GF-D8 (cell line): ENCODE measurements at places on chromosomes 13 and 19.

DNA sequence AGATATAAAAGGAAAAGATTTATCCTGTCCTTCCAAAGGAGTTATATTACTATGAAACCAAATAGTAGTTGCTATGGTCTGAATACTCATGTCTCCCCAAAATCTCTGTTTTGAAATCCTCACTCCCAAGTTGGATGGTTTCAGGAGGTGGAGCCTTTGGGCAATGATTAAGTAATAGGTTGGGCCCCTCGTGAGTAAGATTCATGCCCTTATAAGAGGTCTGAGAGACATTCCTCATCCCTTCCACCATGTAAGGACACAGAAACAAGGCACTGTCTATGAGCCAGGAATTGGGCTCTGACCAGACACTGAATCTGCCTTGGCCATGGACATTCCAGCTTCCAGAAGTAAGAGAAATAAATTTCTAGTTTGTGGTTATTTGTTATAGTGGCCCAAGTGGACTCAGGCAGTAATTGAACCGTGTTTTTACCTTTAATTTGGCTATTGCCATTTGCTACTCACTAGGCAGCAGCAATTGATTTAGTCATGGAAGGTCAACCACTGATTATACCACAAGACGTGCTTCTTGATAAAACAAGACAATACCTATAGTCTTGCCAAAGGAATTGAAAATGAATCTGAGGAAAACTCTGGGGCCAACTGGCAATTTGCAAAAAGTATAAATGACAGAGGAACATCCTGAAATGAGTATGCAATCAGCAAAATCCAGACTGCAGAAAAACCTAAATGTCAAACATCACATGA, 717.4 kb upstream of the SPRY2 start:
- no peak for DNase-seq

- no peak for DNase-seq
Observed at GRCh38 chr13:46206143-46206542, 5.6 kb upstream of the LRRC63 start.

DNA sequence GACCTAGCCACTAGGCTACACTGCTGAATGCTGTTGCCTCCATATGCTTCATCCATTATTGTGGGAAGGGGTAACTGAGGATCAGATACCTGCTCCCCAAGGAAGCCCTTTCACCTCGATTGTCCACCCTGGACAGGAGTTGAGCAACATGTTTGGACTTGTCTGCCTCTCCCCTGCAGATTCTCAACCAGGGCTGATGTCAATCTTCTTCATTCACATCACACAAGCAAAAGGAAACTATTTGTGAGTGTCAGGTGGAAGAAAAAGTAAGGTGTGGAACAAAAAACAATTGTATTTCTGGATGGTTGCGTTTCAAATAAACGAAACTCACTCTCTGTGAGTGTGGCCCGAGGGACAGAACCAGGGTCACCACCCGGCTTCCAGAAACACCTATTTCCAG, 29.5 kb upstream of the MUC16 start:
- DNase-seq: no peak

GRCh38 chr13:50794226-50794625, 49.3 kb downstream of the DLEU7 start:
- DNase-seq: no peak

- DNase-seq: no peak
Observed at GRCh38 chr13:30479154-30479882, 13.6 kb upstream of the HMGB1 start.

- DNase-seq: no peak
Observed at GRCh38 chr13:114122127-114122511, 10.3 kb downstream of the RASA3 start.

DNA sequence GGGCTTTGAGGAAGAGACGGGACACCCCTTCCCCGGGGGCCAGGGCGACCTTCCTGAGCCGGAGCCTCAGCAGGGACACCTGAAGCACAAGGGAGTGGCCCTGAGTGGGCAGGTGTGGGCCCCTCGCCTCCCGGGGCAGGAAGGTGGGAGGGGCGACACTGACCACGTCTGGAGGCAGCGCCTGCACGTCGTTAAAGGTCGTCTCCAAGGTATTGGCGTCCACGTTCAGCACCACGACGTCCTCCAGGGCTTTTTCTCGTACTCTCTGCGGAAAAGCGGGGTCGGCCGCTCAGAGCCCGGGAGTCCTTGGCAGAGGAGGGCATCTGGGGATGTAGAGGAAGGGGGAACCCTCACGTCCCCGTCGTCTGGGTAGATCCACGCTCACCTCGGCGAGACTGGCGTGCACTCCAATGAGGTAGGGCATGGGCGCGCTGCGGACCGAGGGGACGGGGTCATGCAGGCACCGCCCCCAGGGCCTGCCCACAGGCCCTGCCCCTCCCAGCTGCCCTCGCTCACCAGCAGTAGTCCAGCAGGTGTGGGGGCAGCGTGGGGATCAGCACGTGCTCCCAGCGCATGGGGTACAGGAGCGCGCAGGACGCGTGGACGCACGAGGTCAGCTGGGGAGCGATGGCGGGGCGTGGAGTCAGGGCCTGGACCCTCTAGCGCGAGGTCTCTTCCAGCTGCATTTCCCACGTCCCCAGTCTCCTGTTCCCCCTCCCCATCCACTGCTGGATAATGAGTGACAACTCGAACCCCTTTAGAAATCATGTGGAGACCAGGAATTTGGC, 6.1 kb downstream of the DENND1C start:
- DNase-seq: no peak

DNA sequence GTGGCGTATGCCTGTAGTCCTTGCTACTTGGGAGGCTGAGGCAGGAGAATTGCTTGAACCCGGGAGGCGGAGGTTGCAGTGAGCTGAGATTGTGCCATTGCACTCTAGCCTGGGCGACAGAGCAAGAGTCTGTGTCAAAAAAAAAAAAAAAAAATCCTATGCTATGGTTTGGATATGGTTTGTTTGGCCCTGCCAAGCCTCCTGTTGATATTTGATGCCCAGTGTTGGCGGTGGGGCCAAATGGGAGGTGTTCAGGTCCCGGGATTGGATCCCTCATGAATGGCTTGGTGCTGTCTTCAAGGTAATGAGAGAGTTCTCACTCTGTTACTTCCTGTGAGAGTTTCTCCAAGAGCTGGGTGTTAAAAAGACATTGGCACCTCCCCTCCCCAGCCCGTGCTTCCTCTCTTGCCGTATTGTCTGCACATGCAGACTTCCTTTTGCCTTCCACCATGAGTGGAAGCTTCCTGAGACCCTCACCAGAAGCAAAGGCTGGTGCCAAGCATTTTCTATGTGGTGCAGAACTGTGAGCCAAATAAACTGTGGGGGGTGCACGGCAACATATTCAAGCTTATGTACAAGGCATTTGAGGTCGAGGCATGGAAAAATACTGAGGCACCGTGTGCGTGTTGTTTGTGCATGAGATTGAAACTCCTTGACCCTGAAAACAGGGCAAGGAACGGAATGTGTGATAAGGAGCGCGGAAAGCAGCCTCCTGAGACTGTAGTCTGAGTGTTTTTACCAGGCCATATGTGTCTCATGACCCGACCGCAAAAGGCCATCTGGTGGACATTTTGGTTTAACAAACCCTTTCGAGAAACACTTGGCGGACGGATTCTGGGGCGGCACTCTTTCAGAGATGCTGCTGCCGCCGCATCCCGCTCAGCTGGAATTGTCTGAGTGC, 7.3 kb downstream of the SIGLEC9 start:
- DNase-seq: peak; percentile 55

DNA sequence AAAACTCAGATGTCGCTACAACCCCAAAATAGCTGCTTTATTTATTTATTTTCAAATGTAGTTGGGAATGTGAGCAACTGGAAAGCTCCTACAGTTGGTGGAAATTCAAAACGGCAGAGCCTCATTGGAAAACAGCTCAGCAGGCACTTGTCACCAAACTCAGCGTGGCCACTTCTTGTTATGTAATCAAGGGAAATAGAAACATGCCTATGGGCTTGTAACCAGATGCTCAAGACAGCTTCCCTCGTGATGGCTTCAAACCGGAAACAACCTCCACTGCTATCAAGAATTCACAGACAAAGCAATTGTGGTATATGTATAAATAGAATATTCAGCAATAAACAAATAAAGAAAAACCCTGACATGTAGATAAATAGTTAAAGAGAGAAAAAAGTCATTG, 627.8 kb upstream of the SLC10A2 start:
- no peak for DNase-seq

GRCh38 chr19:32427536-32427935, 22.0 kb downstream of the DPY19L3 start:
- no peak for DNase-seq

- DNase-seq: peak; percentile 61
Observed at GRCh38 chr13:44439452-44440024, 65.9 kb downstream of the SERP2 start.

DNA sequence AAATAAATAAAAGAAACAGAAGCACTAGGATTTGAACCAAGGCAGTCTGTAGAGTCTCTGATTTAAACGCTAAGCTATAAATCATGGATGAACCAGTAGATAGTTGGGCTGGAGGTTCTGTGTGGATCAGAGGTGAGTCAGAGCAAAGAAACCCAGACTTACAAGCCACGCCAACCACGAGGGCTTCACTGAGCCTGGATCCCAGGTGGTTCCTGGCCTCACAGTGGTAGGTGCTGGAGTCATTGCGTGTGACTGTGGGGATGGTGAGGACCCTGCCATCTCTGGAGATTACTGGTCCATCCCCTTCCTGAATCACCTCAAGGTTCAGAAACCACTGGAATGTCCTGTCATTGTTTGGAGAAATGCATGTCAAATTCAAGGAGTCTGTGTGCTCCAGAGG, 19.3 kb upstream of the CEACAM20 start:
- no peak for DNase-seq

- DNase-seq: no peak
Observed at GRCh38 chr19:6890938-6891337, 3.6 kb downstream of the ADGRE1 start.

DNA sequence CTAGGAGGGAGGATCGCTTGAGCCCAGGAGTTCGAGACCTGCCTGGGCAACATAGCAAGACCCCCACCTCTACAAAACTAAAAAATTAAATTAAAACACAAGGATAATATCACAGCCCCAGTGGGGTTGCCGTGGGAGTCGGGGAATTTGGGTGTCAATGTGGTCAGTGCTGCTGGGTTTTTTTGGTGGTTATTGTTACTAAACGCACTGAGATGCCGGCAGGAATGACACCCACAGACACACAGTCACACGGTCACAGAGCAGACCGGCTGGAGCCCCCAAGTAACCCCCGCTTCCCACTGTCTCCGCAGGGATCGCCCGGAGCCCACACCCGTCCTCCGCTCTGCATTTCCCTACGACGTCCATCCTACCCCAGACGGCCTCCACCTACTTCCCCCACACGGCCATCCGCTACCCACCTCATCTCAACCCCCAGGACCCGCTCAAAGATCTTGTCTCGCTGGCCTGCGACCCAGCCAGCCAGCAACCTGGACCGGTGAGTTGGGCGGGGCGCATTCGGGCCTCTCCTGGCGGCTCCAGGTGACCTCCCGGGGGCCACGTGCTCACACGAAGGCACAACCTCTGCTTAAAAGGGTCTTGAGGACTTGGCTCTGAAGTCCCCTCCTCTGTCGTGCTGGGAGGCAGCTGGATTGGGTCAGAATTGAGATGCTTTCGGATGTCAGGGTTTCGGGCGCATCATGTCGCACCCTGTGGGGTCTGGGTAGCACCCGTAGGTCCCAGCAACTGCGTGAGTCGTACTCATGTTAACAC, 28.0 kb downstream of the SMIM24 start:
- DNase-seq: no peak

DNA sequence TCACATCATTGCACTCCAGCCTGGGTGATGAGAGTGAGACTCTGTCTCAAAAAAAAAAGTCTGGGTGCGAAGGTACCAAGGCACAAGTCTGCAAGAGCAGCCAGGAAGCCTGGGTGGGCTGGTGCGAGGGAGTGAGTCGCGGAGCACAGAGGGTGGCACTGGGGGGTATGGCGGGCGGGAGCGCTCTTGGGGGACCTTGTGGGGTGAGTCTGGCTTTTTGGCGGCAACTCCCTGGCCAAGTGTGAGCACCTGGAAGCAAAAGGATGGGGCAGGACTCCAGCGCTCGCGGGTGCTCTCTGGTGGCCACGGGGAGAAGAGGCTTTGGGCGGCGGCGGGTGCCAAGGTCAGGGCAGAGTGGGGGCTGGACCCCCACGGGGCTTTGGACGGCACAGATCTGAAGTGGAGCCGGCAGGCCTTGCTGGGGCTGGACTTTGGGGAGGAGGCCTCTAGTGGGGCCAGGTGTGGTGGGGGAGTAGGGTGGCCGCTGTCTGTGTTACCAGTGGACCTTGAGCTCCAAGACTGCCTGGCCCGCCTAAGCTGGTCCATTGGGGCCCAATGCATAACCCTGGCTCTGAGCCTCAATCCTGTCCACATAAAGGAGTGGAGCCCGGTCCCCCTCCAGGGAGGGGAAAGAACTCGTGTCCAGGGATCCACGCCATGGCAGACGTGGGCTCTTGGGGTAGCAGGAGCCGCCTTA, 1.6 kb downstream of the P2RY11 start:
- DNase-seq: peak; percentile 25

- DNase-seq: peak; percentile 63
Observed at GRCh38 chr13:41465241-41465847, 8.0 kb downstream of the RGCC start.

- DNase-seq: no peak
Observed at GRCh38 chr13:93262729-93263345, 36.2 kb downstream of the GPC6 start.

DNA sequence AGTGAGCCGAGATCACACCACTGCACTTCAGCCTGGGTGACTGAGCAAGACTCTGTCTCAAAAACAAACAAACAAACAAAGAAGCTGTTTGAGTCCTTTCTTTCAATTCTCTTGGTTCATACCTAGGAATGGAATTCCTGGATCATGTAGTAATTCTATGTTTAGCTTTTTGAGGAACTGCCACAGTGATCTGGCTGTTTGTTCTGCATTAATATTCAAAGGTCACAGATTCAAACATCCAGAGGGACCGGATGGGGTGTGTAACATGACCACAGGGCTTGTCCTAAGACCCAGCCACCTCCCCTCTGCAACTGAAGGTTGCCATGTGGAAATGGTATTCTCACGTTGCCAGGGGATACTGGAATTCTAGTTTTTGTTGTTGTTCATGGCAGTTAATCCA, 10.2 kb downstream of the COLGALT1 start:
- DNase-seq: no peak

GRCh38 chr19:53659292-53659691, 27.5 kb downstream of the DPRX start:
- peak; percentile 12 for DNase-seq

- DNase-seq: no peak
Observed at GRCh38 chr13:43918636-43919035, 38.9 kb downstream of the LACC1 start.

DNA sequence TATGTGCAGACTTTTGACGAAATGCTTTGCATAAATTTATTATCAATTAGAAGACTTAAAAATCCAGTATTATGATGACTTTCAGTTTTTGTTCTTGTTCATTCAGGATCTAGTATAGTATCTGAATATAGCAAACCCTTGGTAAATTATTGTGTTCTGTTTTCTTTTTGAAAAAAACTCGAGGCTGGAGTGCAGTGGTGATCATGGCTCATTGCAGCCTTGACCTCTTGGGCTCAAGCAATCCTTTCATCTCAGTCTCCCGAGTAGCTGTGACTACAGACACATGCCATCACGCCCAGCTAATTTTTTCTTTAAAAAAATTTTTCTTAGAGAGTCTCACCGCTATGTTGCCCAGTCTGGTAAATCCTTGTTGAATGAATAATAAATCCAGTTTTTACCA, 4.6 kb downstream of the FARP1 start:
- DNase-seq: no peak

GRCh38 chr13:40985381-40986100, 33.6 kb downstream of the ELF1 start:
- DNase-seq: no peak

GRCh38 chr19:7159105-7159933, 89.8 kb downstream of the ZNF557 start:
- DNase-seq: no peak

GRCh38 chr13:31437975-31438374, 238.2 kb downstream of the B3GLCT start:
- no peak for DNase-seq
